ENCODE measurements at places on chromosomes 6 and 20.

DNA sequence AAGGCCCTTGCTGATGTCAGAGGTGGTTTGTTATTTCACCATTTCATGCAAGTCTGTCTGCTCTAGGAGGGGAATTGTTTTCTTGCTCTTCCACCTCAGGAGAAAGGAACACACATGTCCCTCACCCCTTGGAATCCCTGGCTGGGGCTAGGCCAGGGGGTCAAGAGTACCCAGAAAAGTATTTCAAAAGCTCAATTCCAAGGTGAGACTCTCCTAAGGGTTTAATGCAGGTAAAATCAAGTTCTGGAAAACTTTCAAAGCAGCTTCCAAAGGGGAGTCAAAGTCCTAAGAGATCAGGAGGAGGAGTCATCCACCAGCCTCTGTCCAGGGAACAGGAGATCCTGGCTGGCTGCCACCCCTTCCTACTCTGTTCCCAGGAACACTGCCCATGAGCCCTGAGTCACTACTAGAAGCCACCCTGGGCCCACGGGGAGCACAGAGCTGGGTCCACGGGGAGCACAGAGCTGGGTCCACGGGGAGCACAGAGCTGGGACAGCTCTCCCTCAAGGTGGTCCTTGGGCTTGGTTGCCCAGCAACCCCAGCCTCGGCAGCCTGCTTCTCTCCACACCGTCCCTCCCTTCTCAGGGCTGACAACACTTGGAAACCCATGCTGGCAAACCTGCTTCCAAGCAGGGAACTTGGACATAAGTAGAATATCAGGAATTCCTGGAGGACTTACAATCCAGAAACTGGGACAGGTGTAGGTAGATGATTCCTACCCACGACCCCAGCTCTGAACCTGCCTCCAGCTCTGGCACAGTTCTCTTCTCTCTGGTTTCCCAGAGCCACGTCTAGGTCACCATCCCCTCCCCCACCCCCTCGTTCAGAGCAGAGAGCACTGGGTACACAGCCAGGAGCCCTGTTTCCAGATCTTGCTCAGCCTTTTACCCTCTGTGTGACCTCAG, 35.3 kb upstream of the CDKN1A start:
- DNase-seq: peak; percentile 48

DNA sequence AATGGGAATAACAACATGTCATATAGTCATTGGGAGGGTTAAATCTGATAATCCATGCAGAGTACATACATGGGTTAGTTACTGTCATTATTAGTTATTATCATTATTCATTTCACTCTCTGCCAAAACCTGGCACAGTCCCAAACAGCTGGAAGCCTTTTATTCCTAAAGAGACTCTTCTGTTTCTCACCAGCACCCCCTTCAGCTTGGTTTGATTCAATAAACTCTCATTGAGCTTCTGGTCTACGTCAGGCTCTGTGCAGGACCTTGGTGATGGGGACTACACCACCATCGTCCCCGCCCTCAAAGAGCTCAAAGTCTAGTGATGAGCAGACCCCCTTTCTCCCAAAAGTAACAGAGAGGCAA, 2.3 kb downstream of the KCNK15 start:
- DNase-seq: no peak

DNA sequence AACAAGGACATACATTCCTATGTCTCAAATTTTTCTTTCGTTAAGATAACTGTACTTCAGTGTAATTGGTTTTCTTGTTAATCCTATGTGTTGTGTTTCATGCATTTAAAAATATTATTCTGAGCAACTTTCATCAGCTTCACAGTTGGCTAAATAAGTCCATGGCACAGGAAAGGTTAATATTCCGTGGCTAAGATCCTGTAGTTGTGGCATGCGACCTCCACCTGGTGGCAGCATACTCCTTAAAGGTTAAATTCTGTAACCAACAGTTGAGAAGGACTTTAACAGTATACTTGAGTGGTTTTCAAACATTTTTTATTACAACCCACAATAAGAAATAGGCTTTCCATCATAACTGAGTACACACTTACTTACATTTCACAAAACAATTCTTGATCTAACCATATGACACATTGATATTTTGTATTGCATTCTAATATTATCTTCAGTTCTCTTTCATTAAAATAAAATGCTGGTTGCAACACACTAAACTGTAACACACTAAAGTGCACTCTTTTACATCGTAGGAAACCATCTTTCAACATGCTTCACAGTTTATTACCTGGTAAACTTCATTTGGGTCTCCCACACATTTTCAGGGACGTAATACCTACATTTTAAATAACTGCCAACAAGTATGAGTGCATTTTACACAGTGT, 118.3 kb downstream of the SLX4IP start:
- peak; percentile 55 for DNase-seq

DNA sequence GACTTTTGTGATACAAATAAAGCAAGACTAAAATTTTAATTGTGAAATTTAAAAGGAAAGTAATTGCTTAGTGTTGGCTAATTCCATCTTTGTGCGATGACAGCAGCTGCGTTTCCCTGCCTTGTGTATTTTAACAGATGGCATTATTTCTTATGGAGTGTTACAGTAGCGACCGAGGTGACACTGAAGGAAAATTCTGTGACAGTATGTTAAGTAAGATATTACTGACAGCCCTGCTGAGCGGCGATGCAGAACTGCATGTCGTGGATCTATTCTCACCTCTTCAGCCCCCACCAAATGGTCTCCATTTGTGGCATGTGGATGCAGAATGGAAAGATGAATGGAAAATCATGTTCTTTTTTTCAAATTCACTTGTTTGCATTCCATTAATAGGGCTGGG, 289.4 kb downstream of the RNF144B start:
- no peak for DNase-seq

DNA sequence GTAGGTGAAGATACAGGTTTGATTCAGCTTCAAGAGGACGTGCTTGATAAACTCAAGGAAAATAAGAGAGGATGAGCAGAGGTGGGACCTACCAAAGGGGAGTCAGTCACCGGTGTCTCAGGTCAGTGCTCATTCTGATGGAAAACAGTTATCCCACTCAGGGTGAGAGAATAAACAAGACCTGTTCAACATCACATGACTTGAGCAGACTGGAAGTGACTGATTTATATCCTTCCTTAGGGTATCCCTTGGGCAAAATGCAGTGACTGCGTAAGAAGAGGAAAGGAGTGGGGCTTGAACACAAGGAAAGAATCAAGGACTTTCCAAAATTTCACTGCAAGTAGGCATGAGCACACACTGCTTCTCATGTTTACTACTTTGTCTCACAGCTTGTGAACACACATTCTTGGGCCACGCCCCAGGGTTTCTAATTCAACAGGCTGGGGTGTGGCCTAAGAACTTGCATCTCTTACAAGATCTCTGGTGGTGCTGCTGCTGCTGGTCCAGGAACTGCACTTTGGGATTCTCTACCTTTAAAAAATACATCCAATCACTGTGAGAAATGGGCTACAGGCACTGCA, 11.6 kb downstream of the CST3 start:
- DNase-seq: no peak

DNA sequence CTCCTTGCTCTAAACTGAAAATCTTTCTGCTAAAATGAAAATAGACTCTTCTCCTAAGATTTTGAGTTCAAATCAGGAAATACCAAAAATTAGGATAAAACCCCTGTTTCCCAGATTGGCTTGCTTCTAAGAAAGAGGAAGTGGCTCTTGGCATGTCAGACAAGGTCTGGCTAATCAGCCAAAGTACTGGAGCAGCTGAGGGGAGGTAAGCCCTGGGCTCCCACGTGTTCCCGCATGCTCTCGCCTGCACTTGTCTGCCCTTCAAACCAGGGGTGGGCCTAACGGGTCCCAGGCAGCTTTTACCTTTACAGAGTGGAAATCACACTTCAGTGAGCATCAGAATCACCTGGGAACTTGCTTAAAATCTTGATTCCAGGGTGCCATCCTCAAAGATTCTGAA, 43.2 kb upstream of the GABRR1 start:
- DNase-seq: no peak

- no peak for DNase-seq
These were observed 453.2 kb upstream of the PTCHD4 start for GRCh38 chr6:48564036-48564820.

- DNase-seq: no peak
These were observed 26.5 kb upstream of the CD93 start for GRCh38 chr20:23112595-23112994.

DNA sequence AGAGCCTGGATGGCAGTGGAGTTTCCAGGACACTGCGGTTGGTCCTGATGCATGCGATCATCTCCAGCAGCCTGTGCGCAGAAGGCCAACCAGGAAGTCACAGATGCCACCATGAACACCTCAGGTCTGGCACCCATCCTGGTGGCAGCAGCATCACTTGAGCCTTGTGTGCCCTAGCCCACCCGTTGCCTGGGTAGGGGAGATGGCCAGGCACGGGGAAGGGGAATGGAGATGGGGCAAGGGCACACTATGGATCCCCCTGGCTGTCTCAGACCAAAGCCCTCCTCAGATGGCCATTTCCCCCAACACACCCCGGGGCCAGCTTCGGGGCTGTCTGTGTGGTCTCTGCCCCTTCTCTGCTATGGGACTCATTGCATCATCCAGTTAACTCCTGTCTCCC, 58.3 kb downstream of the GNAS-AS1 start:
- no peak for DNase-seq

Data from AG04450 (cell line).